ENCODE measurements at places on chromosomes 1 and 21.

- DNase-seq, result no peak
Observed at GRCh38 chr21:23811805-23812204, 1795.5 kb downstream of the MRPL39 start.

DNA sequence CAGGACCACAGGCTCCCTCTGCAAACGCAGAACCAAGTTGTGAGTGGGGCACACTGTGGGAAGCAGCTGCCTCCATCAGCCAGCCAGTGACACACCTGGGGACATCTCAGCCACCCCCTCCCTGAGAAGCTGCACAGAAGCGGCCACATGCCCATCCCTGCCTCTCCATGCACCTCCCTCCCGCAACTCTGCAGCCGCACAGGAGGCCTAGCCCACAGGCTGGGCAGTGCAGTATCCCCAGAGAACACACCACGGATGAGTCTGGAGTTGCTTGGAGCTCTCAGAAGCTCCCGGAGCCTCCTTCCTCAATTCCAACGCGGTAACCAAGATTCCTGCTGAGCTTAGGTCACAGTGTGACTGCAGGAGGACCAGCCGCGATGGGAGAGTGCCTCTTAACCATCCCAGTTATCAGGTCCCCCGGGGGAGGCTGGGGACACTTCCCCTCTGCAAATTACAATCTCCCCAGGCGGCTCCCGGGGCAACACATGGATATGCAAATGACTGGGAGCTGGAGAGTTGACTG is 1.2 kb upstream of the WNT3A start:
- DNase-seq, result no peak

GRCh38 chr1:70966018-70966638 is 81.5 kb downstream of the PTGER3 start:
- DNase-seq, result no peak

DNA sequence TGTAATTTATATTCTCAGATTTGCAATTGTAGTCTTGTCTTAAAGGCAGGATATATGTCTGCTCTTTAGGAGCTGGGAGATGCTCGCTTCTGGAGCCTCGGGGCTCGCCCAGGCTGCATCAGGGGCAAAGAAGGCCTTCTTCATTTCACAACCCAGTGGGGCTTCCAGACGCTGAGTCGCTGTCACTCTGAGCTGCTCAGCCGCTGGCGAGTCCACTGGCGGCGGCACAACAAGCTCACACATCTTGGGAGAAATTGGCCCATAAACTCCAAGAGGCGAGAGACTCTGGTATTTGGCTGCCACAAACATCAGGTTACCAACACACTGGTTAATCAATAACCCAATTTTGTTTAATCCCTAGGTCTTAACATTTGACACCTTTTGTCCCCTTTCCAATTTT is 216.6 kb downstream of the ATG4C start:
- DNase-seq, result no peak

DNA sequence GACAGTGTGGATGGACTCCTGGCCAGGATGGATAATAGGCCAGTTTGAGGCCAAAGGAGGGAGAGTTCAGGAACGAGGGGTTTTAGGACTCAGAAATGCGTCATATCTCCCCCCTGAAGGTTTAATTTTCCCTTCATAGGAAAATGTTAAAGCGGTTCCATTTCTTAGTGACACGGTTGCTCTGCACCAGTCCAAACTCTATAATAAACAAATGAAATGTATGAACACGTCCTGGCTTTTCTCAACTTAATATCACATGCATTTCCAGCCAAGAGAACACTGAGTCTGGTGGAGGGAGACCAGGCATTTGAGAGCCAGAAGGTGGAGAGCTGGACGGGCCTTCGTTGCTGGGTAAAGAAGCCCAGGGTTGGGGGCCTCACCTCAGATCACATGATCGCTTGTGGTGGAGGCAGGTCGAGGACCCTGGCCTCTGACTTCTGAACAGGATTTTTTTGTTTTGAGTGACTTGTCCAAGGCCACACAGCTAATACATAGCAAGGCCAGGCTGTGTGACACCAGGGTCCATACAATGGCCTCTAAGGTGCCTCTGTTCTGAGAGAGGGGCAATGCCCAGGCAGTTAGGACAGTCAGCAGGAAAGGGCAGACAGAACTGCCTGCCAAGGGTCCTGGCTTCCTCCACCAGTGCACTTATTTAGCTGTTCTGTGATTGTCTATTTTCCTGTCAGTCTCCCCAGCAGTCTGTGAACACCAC is 11.4 kb downstream of the SLC1A7 start:
- DNase-seq, result no peak

GRCh38 chr1:244854865-244855578 is 9.3 kb downstream of the HNRNPU start:
- no peak for DNase-seq

All from NCI-H1930 (cell line).